HCT116 (cell line): ENCODE measurements at places on chromosomes 7 and 10. TPM values are rescaled to one million over a fixed set of nuclear protein-coding genes. Genes with fewer than 3 reads are reported as not detected.

- no peaks in the 10 kb centered on the region for H3K4me1 ChIP-seq
- DNase-seq = no peak
- H3K4me3 ChIP-seq = no peak overlapping the region
- H3K27ac ChIP-seq = no peak overlapping the region
- H3K36me3 ChIP-seq = no peaks in the 10 kb centered on the region
These were observed 167.3 kb upstream of the SLC13A1 start for GRCh38 chr7:123367031-123367430.

DNA sequence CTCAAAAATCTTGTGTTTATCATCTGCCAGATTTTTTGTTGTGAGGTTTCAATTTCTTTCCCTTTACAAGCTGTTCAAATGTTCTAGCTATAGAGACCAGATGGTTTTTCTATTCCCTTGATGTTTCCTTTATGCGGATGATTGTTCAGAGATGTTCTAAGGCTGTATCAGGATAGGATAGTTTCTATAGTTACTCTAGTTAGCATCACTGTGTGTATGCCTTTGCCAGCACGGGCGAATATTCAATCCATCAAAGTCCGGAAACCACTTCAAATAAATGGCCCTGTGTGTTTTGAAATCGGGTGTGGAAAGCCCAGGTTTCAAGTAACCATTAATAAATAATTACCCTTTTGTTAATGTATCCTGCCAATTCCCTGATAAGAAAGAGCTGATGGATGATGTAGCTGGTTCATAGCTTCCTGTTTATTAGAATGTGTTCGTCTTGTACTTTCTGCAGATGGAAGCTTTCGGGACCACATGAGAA is 149.8 kb upstream of the PRKCQ start:
- H3K36me3 ChIP-seq = no peaks in the 10 kb centered on the region
- no peak for DNase-seq
- H3K4me3 ChIP-seq = no peak overlapping the region
- no peak overlapping the region for H3K27ac ChIP-seq

- H3K4me3 ChIP-seq = no peak overlapping the region
- H3K27me3 ChIP-seq = peaks cover 5% of the 10 kb centered on the region; the same call in 1 of the 2 replicates
- H3K27ac ChIP-seq = no peak overlapping the region
- DNase-seq = peak; percentile 50
- peaks cover 23% of the 10 kb centered on the region for H3K4me1 ChIP-seq
These were observed 244.8 kb downstream of the KCNMA1 start for GRCh38 chr10:77392851-77393250.

DNA sequence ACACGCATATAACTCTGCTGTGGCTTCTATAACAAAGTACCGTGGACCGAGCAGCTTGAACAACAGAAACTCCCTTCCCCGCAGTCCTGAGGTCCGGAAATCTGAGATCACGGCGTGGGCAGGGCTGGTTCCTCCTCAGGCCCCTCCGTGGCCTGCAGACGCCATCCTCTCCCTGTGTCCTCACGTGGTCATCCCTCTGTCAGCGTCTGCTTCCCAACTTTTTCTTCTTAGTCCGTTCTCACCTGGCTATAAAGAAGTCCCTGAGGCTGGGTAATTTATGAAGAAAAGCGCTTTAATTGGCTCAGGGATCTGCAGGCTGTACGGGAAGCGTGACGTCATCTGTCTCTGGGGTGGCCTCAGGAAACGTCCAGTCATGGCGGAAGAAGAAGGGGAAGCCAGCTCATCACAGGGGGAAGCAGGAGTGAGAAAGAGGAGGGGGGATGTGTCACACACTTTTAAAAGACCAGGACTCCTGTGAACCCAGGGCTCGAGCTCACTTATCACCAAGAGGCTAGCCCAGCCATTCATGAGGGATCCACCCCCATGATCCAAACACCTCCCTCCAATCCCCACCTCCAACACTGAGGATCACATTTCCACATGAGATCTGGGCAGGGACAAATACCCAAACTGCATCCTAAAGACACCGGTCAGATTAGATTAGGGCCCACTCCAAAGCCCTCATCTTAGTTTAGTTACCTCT is 91.2 kb upstream of the INSIG1 start:
- H3K27me3 ChIP-seq = no peaks in the 10 kb centered on the region
- no peak for DNase-seq
- peaks cover 51% of the 10 kb centered on the region for H3K4me1 ChIP-seq
- H3K36me3 ChIP-seq = no peaks in the 10 kb centered on the region
- H3K27ac ChIP-seq = no peak overlapping the region; the same call in 1 of the 2 replicates

DNA sequence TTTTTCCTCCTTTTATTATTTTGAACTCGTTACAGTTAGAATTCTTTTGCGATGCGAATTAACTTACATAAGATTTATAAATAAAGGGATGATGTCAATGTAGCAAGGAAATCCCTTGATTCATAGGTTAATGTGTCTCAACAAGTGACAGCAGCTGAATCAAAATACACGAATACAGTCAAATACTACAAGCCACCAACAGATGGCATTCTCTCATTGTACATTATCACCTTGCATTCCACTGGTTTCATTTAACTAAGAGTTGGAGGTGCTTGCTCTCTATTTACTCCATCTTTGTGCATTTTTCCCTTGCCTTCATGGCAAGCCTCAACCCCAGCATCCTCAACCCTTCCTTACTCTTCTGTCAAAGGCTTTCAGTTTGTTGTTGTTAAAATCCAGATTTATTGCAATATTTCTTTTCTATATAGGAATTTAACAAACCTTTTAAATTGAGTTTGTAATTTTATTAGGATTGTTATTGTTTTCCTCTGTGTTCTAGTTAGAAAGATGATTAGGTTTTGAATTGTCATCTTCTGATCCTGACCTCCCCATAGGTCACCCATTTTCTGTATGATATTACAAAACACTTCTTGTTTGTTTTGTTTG is 78.3 kb downstream of the SLC25A40 start:
- H3K27me3 ChIP-seq = no peaks in the 10 kb centered on the region
- H3K27ac ChIP-seq = no peak overlapping the region

DNA sequence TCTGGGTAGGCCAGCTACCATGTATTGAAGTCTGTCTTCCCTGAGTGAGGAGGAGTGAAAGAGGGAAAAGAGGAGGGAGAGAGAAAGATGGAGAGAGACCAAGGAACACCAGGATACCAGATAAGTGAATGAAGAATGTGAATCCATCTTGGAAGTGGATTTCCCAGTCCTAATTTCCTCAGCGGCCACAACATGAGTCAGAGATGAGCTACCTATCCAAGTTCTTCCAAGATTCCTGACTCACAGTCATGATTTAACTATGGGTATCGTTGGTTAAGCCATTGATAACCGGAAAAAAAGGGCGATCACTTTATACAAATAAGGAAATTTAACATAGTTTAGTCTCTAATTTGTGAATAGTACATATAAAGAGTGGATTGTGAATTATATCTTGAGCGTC is 561.8 kb downstream of the ATRNL1 start:
- no peaks in the 10 kb centered on the region for H3K4me1 ChIP-seq
- 0 out of 2 replicates have a peak, but pooled peaks cover 8% of the 10 kb centered on the region for H3K27me3 ChIP-seq
- no peaks in the 10 kb centered on the region for H3K36me3 ChIP-seq
- H3K4me3 ChIP-seq = no peak overlapping the region
- no peak for DNase-seq

DNA sequence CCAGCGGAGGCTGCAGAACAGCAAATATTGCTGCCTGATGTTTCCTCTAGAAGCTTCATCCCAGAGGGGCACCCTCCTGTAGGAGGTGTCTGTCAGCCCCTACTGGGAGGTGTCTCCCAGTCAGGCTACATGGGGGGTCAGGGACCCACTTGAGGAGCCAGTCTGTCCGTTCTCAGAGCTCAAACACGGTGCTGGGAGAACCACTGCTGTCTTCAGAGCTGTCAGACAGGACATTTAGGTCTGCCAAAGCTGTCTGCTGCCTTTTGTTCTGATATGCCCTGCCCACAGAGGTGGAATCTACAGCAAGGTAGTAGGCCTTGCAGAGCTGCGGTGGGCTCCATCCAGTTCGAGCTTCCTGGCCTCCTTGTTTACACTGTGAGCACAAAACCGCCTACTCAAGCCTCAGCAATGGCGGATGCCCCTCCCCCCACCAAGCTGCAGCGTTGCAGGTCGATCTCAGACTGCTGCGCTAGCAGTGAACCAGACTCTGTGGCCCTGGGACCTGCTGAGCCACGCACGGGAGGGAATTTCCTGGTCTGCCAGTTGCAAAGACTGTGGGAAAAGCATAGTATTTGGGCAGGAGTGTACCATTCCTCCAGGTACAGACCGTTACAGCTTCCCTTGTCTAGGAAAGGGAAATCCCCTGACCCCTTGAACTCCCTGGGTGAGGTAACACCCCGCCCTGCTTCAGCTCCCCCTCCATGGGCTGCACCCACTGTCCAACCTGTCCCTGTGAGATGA is 17.7 kb upstream of the MINDY3 start:
- peaks cover 30% of the 10 kb centered on the region for H3K27me3 ChIP-seq
- DNase-seq = no peak
- H3K4me3 ChIP-seq = no peak overlapping the region

SLC26A4 gene
- total RNA-seq = 0.66 TPM

VAX1 gene
- not detected for total RNA-seq

GPR37 gene
- 2.2 TPM for total RNA-seq

SCART1 gene
- total RNA-seq = 3.7 TPM
